ENCODE measurements at places on chromosomes 3 and 15.

DNA sequence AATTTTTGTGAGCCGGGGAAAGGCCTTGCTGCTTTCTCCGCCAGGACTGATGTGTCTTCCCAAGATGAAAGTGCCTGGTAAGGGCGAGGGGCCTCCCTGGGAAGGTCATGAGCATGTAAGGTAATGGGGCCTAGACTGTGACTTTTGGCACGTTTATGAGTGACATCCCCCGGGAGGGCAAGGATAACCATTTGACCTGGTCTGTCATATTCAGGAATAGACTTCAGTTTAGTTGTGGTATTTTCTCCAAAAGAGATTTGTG is 631 bp upstream of the CNBP start:
- DNase-seq, result no peak

- no peak for DNase-seq
Measured at GRCh38 chr3:195005251-195005620, 265.7 kb downstream of the XXYLT1 start.

- DNase-seq, result peak; percentile 63
Measured at GRCh38 chr3:177196456-177197040, 734 bp downstream of the TBL1XR1 start.

- DNase-seq, result no peak
Measured at GRCh38 chr15:67444100-67444499, 76.8 kb upstream of the C15orf61 start.

GRCh38 chr3:15040844-15041243 is 24.3 kb downstream of the MRPS25 start:
- DNase-seq, result no peak

- DNase-seq, result no peak
Measured at GRCh38 chr15:56758770-56759449, 25.6 kb upstream of the ZNF280D start.
